ENCODE measurements at places on chromosomes 2 and 18.

DNA sequence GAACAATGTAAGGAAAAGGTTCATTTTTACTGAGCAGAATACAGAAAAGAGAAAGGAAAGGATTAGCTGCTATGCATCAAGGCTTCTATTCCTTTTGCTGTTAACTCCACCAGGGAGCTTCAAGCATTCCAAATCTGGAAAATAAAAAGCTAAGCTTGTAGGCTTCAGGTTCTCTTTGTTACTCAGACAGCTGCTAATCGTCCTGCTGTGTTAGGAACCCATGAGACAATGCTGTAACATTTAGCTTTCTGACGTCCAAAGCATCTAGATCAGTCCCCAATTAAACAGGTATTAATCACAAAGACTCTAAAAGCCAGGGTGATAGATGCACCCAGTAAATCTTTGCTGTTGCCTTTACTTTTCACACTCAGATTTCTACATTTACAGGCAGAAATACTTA, 103.8 kb downstream of the EPHA4 start:
- DNase-seq = no peak

GRCh38 chr2:17748745-17749144, 4.9 kb downstream of the SMC6 start:
- peak; percentile 9 for DNase-seq

GRCh38 chr2:202818321-202818720, 53.2 kb downstream of the ICA1L start:
- no peak for DNase-seq

GRCh38 chr2:6878549-6878948, 972 bp downstream of the RSAD2 start:
- DNase-seq = no peak

- DNase-seq = peak; percentile 50
Measured at GRCh38 chr2:120436885-120437603, 91.1 kb downstream of the INHBB start.

DNA sequence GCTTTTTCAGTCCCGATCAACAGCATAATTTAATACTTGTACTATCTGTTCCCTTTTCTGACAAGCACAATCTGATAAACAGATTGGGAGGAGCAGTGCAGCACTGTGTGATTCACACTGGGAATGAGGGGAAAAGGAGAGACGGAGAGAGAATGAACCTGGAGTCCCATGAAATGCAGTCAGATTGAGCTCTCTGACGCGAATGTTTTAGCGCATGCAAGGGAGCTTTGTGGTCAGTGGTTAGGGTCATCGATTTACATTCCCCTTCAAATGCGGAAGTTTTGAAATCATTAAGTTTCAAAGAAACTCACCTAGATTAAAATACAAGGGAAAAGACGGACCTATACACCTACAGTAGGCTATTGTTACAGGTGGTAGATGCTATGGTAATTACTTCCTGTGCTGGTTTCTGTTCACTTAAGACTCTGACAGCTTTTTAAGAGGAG, 99.6 kb downstream of the KCTD1 start:
- no peak for DNase-seq

- DNase-seq = no peak
Measured at GRCh38 chr2:71544919-71545571, 91.7 kb downstream of the DYSF start.

DNA sequence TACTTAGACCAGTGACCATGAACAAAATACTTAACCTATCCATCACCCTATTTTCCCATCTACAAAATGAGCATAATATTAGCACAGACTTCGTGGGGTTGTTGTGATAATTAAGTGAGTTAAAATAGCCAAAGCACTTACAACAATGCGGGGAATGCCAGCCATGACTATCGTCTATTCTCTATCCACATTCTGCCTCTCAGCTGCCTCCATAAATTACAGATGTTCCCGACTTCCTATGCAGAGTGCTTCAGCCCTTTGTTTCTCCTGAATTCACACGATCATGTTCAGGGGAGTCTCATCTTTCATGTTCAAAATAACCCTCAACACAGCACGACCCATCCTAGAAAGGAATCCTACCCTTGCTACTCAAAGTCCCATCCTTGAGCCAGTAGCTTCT, 211.6 kb downstream of the EN1 start:
- DNase-seq = no peak

- DNase-seq = no peak
Measured at GRCh38 chr18:7813131-7813530, 246.0 kb downstream of the PTPRM start.

DNA sequence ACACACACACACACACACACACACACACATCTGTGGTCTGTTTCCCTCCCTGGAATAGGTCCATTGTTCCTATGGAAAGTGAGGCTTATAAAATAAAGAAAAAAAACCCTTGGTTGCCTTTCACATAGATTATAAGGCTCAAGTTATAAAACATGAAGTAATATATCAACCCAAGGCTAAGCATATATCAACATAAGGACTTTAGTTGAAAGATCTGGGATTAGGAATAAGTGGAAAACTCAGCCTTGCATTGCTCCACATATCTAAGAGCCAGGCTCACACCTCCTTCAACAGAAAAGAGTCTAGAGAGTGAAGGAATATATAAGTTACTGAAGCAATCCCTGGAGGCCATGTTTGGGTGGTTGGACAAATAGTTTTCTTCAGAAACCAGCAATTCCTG, 235.0 kb downstream of the SUCLG1 start:
- DNase-seq = no peak

- DNase-seq = peak; percentile 91
Measured at GRCh38 chr2:127064642-127065250, 42.2 kb downstream of the BIN1 start.

DNA sequence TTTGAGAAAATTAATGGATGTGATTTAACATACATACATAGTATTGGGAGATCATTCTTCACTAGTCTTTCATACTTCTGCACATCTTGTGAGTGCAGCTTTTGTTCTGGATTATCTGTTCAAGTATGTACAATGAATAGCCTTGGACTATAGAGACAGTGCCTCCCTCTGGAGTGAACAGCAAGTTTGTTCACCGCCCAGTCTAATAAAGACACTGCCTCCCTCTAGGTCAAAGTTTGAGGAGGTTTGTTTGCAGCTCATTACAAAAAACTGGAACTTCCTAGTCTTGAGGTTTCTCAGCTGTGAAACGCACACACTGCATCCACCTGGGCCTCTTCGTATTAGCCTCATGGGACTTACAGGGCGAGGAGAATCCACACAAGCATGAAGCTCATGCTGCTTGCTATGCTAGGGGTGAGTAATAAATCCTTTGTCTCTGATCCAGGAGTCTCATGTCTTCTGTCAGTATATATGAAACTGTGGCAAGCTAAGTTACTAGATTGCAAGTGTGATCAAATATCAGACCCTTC, 26.0 kb upstream of the LAPTM4A start:
- no peak for DNase-seq

DNA sequence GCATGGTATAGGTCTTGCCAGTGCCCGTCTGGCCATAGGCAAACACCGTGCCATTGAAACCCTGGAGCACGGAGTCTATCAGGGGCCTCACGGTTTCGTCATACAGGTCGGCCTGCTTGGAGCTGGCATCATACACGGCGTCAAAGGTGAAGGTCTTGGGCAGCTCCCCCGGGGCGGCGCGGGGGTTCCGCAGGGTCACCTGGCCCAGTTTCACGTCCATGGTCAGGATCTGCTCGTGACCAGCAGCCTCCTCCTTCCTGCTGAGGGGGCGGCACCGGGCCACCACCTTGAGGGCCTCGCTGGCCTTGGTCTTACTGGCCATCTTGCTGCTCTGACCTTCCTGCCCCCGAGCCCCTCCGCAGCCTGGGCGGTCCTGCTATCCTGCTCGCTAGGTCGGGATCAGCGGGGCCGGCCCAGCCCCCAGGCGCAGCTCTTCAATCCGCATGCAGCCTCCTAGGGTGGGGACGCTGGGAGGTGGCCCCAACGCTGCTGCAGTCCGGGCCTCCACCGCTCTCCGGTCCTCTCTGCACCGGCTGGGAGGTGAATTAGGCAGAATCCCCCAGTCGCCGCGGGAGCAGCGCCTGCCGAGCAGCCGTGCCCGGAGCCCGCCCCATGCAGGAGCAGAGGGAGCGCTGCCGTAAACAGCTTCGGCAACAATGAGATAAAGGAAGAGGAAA, 563 bp downstream of the KIF3C start:
- DNase-seq = peak; percentile 26

- no peak for DNase-seq
Measured at GRCh38 chr2:160224507-160224906, 24.4 kb upstream of the ITGB6 start.

GRCh38 chr2:46378616-46379015, 81.4 kb downstream of the EPAS1 start:
- no peak for DNase-seq

DNA sequence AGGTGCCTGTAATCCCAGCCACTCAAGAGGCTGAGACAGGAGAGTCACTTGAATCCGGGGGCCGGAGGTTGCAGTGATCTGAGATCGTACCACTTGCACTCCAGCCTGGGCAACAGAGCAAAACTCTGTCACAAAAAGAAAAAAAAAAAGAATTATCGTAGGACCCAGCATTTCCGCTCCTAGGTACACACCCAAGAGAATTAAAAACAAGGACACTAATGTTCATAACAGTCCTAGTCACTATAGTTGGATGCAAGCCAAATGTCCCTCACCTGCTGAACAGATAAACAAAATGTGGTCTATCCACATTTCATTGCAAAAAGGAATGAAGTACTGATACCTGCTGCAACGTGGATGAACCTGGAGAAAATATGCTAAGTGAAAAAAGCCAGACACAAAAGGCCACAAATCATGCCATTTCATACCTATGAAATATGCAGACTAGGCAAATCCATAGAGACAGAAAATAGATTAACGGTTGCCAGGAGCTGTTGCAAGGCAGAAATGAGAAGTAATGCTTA, 21.2 kb downstream of the ADRA2B start:
- DNase-seq = no peak

DNA sequence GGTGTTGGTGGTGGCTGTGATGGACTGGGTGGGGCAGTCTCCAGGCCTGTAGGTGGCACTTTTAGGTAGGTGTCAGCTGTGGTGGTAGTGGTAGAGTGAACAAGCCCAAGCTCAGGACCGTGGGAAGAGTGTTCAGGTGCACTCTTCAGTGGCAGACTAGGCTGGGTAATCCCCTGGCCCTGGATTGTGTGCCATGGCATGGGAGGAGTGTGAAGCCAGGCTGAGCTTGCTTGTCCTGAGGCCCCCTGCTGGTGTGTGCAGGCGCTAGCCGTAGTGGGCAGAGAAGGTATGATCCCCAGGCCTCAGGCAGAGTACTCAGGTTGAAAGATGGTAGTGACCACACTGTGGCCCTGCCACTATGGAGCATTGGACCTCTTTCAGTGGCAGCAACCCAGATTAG, 850.3 kb downstream of the DSC3 start:
- DNase-seq = no peak

GRCh38 chr2:187055463-187055862, 206.5 kb upstream of the ZSWIM2 start:
- peak; percentile 62 for DNase-seq

- DNase-seq = no peak
Measured at GRCh38 chr18:49843778-49844625, 30.7 kb upstream of the ACAA2 start.

GRCh38 chr2:235960716-235961640, 207.2 kb downstream of the GBX2 start:
- DNase-seq = no peak

GRCh38 chr18:46435031-46435430, 222.0 kb downstream of the LOXHD1 start:
- DNase-seq = no peak

GRCh38 chr2:207905546-207905945, 119.8 kb downstream of the PLEKHM3 start:
- DNase-seq = no peak

DNA sequence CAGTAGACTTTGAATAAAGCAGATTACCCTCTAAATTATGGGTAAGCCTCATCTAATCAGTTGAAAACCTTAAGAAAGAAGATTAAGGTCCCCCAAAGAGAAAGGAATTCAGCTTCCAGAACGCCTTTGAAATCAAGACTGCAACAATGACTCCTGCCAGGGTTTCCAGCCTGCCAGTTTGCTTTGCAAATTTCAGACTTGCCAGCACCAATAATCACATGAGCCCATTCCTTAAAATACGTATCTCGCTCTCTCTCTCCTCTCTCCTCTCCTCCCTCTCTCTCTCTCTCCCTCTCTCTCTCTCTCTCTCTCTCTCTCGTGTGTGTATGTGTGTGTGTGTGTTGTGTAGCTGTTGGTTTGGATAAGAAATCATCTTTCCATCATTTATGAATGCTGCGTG, 184.2 kb downstream of the PDE1A start:
- DNase-seq = no peak

DNA sequence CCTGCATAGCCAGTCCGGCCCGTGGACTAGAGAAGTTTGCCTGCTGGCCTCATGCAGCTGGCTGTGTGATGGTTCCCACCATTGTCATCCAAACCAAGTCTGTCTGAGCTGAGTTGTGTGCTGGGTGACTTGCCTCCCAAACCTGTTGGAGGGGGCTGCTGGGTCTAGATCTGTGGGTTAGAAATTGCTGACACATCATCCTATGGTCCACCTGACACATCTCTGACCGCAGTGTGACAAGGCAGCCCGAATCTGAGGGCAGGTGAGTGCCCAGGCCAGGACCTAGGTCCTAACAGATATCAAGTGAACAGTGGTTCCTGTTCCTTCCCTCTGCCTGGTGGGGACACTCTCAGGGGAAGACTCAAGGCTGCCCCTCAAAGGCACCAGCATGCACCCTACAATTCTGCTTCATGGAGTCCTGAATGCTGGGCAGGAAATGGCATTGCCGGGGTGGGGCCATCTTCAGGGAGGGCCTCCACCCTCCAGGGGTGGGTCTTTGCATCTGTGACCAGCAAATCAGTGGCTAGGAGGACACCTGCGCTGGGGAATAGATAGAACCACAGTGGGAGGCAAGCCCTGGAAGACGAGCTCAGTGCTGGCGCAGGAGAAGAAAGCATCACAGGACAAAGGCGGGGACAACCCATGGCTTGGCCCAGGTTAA, 117.9 kb upstream of the ID2 start:
- DNase-seq = no peak

GRCh38 chr2:236988690-236989624, 96.7 kb upstream of the COPS8 start:
- DNase-seq = peak; percentile 51

DNA sequence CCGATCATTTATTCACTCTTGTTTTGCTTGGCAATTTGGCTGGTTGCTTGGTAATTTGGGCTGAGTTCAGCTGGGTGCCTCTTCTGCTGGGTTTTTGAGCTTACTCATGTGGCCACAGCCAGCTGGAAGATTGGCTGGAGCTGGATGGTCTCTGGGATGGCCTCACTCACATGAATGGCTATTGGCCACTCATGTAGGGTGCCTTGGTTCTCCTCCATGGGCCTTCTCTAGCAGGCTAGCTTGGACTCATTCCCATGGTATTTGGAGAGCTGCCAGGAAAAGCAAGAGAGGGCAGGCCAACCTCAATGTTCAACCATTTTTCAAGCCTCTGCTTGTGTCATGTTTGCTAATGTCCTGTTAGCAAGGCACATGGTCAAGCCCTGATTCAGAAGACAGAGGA, 16.9 kb downstream of the ZAP70 start:
- DNase-seq = peak; percentile 58

- no peak for DNase-seq
Measured at GRCh38 chr18:24632158-24632988, 171.9 kb downstream of the HRH4 start.

- no peak for DNase-seq
Measured at GRCh38 chr2:68829749-68830148, 41.4 kb downstream of the BMP10 start.

All from choroid plexus epithelial cell (primary cell).